AG09309 (cell line): ENCODE measurements at places on chromosomes 7 and 10.

- DNase-seq, result no peak
Measured at GRCh38 chr7:28815369-28815927, 142.7 kb downstream of the TRIL start.

DNA sequence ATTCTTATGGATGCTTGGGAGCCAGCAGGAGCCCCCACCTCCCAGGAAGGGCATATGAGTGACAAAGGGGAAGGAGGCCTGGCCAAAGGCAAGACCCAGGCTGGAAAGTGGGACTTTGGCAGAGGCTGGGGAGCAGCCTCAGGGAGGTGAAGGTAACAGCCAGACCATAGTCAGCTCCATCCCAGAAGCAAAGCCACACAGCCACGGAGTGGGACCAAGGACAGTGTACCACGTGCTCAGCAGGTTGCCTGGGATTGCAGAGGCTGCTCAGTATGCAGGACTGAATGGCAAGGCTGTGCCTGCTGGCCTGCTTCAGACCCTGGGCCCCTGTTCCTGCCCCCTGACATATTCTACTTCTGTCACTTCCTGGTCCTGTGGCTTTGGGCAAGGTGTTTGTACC is 17.6 kb upstream of the GPR26 start:
- DNase-seq, result no peak

DNA sequence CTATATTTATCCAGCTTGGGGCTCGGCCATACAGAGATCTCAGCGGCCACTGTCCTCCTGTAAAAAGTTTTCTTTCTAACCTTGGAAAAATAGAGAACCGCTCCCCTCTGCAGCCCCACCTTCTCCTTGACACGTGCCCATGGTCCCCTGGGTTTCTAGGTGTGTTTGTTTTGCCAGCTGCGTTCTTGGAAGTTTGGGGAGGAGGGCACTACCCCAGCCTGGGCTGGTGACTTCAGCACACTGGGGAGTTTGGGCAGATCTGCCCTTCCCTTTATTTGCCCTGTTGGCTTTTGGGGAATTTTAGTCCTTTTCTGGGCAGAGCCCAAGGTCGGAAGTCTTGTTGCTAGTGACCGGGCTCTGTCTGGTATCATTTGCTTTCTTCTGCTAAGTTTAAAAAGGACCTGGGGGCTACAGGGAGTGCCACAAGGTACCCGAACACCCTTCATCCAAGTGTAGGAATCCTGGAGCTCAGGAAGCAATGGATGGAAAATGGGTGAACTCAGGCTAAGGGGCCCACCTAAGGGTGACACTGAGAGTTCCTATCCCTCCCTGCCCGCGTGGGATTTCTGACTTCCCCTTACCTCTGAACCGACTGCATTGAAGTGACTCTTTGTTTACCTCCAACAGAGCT is 1.7 kb downstream of the ADAMTS14 start:
- no peak for DNase-seq

DNA sequence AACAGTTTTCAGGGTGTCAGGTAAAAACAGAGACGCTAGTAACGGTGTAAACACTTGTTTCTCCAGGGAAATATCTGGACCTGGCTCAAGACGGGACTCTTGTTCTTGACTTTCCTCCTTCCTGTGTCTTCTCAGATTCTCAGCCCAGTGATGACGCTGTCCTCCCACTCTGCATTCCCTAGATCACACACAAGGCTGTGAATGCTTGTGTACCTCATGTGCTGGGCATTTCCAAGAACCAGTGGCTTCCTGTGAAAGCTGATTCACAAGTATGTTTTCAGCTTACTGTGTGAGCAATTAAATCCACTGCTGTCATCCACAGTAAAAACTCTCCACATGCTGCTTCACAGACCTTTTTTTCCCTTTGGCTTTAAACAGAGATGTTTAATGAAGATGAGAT is 193.8 kb upstream of the DPP6 start:
- no peak for DNase-seq

DNA sequence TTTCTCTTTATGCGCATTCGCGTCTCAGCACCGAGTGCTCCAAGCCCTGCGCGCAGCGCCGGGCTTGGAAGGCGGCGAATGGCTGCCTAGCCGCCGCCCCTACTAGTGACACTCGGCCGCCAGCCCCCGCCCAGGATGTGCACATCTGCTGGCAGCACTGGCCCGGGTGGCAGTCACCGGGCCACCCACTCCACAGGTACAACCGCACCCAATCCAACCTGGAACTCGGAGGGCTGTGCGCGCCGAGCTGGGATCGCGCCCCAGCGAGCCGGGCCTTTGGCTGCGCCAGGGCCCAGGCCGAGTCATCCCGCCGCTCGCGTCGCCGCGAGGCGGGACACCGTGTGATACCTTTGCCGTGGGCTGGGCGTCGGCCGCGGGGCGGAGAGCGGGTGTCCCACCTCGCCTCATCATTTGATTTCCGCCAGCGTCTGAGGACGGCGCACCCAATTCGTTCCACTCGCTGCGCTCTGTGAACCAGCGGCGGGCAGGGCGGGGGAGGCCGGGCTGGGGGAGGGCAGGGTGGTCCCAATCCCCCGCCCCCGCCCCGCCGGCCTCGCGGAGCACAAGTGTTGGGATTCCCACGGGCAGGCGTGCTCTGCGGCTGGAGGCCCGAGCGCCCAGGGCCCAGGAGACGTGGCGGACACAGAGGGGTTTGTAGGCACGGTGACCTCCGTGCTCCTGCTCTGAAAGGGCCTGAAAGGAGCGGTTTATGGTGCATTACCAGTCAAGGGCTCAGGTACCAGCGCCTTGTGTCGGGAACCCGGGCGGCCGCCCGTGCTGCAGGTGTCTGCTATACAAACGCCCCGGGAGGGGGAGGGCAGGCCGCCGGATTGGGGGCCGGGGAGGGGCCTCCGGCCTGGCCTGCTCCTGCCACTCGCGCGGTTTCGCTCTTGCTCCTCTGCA is 17.8 kb upstream of the PTF1A start:
- no peak for DNase-seq

DNA sequence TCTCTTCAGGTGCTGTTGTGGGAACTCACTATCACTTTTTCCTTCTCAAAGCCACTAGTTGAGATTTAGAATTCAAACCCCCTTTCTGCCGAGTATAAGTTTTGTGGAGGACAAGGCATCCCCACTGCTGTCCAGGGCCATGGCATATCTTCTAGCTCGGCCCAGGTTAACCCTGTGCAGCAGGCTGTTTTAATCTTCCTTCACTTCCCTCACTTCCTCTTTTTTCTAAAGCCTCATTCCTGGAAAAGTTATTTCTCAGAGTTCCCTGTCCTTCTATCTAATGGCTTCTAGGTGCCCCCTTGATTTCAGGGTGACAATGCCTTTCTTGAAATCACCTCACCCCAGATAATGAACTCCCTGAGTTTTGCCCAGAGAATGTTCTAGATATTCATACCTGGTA is 222.3 kb downstream of the SNX10 start:
- DNase-seq, result no peak

GRCh38 chr7:117127585-117128168 is 174.4 kb downstream of the ST7 start:
- no peak for DNase-seq

DNA sequence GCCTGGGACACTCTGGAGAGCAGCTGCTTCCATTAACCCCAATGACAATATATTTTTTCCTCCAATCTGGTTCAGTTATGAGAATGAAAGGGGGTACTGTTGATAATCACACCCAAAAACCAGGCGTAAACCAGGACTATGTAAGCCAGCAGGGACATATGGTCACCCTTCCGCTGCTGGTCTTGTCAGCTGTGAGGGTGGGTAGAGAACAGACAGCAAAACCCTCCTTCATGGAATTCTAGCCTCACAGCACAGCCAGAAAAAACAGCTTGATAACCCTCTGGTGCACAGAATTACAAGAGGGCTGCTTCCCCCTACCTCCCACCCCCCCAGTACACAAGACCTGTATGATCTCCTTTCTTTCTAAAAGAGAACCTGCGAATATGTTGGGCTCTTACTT is 368.8 kb upstream of the ZMIZ1 start:
- no peak for DNase-seq

- no peak for DNase-seq
Measured at GRCh38 chr10:75841266-75841665, 409.8 kb downstream of the LRMDA start.

DNA sequence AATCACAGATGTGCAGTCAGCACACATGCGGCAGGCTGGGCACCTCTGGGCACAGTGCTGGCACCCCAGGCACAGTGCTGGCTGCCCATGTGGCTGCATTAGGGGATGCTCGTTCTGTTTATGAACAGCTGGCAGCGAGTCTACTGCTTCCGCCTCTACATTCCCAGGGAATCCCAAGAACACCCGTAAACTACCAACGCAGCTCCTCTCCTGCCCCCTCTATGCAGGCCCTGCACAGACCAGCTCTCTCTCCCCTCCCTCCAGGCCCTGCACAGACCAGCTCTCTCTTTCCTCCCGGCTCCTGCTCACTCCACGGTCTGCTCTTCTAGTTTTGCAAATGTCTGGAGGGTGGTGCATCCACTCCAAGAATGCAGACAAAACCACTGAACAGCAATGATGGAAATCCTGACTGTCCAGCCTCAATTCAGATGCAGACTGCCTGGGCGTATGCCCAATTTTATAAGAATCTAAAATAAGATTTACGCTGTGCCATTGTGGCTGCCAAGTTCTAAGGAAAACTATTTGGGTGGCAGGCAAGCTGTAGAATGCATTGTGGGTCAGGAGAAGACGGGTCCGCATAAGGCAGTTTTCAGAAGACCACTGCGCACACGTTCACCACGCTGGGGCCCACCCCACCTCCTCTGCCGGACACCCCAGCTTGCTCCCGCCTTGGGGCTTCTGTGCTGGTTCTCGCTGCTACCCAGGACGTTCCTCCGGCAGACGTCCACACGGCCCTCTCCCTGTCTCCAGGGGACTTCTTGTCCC is 234.6 kb downstream of the ZMYND11 start:
- peak; percentile 84 for DNase-seq

DNA sequence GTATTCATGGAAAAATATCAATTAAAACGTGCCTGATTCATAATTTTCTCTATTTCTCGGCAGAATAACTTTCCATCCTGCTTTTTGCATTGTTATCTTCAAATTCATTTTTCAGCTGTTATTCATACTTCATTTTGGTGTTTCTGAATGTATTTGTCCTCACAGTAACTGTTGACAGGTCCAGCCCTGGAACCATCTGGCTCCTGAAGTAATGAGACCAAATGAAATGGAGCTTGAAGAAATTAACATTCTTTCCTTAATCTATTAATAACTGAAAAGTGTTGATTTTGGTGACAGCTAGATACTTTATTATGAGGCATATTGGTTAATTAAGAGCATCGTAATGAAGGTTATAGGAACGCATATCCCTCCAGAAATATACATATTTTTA is 257.0 kb upstream of the MINDY3 start:
- no peak for DNase-seq

DNA sequence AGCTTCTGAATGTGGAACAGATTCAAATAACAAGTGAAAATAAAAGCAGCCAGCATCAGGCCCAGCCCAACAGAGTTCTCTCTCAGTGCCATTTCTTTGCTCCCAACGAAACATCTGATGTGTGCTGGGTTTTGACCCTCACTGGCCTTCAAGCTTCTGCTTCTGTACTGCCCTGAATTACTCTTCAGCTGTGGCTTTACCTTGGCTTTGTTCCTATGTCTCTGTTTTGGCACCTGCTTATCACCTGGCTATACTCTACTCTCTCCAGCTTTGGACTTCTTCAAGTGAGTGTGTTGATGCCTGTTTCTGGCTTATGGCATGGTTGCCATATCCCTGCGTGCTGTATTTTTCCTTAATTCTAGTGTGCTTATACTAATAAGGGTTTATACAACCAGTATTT is 768.3 kb downstream of the SORCS1 start:
- no peak for DNase-seq

- no peak for DNase-seq
Measured at GRCh38 chr10:50211670-50212069, 39.6 kb downstream of the ASAH2 start.

DNA sequence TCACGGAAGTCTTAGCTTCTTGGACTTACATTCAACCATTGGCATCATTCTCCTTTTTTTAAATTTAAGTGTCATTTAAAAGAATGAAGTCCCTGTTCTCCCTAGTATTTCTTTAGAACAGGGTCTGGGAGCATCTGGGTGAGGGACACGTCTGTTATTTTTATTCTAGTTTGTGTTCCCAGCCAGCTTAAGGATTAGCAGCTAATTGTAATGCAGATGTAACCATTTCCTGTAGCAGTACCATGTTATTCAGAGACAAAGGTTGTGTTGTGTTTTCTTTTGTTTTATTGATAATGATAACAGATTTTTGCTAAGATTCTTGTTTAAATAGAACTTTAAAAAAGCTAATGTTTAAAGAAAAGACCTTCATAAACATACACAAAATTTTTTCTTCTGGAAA is 34.3 kb downstream of the BMS1 start:
- no peak for DNase-seq
